ENCODE measurements at places on chromosomes 5 and 9. TPM values are rescaled to one million over a fixed set of nuclear protein-coding genes. Genes with fewer than 3 reads are reported as not detected.

Gene PCDHB8
- total RNA-seq = not detected

Gene BTNL9
- total RNA-seq = not detected

Gene PCDHGA5
- 0.13 TPM for total RNA-seq

Gene ECM2
- not detected for total RNA-seq

Gene DDX4
- total RNA-seq = not detected

Gene DBH
- not detected for total RNA-seq

Gene GRXCR2
- not detected for total RNA-seq

Gene PALM2AKAP2
- total RNA-seq = not detected

Gene GFPT2
- 0.27 TPM for total RNA-seq

Gene SRD5A1
- 17.6 TPM for total RNA-seq

Gene GABRA6
- total RNA-seq = not detected

Gene MLLT3
- total RNA-seq = 41.8 TPM

Gene HRCT1
- total RNA-seq = not detected

Gene LHX3
- not detected for total RNA-seq

Gene SHISAL2B
- total RNA-seq = not detected

Gene TMEM232
- total RNA-seq = 0.73 TPM

Gene GAS1
- total RNA-seq = 0.34 TPM

Gene IL33
- total RNA-seq = not detected

Gene LCN10
- 1.1 TPM for total RNA-seq

Gene SVEP1
- total RNA-seq = not detected

Gene KLF9
- 20.8 TPM for total RNA-seq

Gene PFN3
- total RNA-seq = not detected

Gene WDR36
- total RNA-seq = 81.3 TPM

Gene MZB1
- 16.0 TPM for total RNA-seq

Gene MAML1
- total RNA-seq = 29.5 TPM

Gene PLK2
- total RNA-seq = 2.6 TPM

Gene TNFSF15
- 0.23 TPM for total RNA-seq

Gene WDR38
- not detected for total RNA-seq

Gene ADGRD2
- not detected for total RNA-seq

Gene MACIR
- total RNA-seq = 9.7 TPM

Gene OLFM1
- not detected for total RNA-seq

Gene PCDHGA7
- total RNA-seq = 0.06 TPM

Gene ARRDC3
- 18.0 TPM for total RNA-seq

Gene IRGM
- total RNA-seq = 1.7 TPM

Gene SLC9A3
- 2.2 TPM for total RNA-seq

Gene ZNF483
- total RNA-seq = 2.1 TPM

Gene NPDC1
- total RNA-seq = 31.4 TPM

Gene DPYSL3
- total RNA-seq = 0.34 TPM

Gene ACER2
- 1.4 TPM for total RNA-seq

Gene IFT74
- total RNA-seq = 11.4 TPM

Gene FGF18
- 0.13 TPM for total RNA-seq

Gene CTNNA1
- total RNA-seq = 92.6 TPM

Gene ZCCHC10
- total RNA-seq = 30.6 TPM

Gene SCGB3A2
- not detected for total RNA-seq

Gene ADAMTS2
- total RNA-seq = not detected

Gene SGCD
- 0.08 TPM for total RNA-seq

Gene SHROOM1
- 1.6 TPM for total RNA-seq

Gene DEPDC1B
- total RNA-seq = 16.2 TPM

Gene SLC22A5
- 5.7 TPM for total RNA-seq

Gene LCN15
- total RNA-seq = not detected

Gene ARSI
- not detected for total RNA-seq

Gene MCC
- 4.9 TPM for total RNA-seq

Gene GPR151
- total RNA-seq = not detected

Gene PCDHAC2
- not detected for total RNA-seq

Gene IFNA2
- not detected for total RNA-seq

Gene TPPP
- total RNA-seq = 0.21 TPM

Gene ALDH1A1
- not detected for total RNA-seq

Gene PRRT1B
- not detected for total RNA-seq
